ENCODE measurements at places on chromosomes 1 and 21. TPM values are rescaled to one million over a fixed set of nuclear protein-coding genes. Genes with fewer than 3 reads are reported as not detected.

DNA sequence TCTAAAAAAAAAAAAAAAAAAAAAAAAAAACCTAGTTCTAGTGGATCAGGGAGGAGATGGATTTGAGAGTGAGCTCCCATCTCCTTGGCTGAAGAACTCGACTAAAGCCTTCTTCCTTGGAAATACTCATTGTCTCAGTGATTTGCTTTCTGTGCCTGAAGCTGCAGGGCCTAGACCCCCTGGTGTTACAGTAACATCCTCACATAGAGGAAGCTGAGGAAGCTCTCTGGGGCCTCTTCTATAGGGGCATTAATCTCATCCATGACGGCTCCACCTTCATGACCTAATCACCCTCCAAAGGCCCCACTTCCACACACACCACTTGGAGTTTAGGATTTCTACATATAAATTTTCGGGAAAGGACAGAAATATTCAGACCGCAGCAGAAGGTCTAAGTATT is 95.9 kb upstream of the ETS2 start:
- no peak for DNase-seq

DNA sequence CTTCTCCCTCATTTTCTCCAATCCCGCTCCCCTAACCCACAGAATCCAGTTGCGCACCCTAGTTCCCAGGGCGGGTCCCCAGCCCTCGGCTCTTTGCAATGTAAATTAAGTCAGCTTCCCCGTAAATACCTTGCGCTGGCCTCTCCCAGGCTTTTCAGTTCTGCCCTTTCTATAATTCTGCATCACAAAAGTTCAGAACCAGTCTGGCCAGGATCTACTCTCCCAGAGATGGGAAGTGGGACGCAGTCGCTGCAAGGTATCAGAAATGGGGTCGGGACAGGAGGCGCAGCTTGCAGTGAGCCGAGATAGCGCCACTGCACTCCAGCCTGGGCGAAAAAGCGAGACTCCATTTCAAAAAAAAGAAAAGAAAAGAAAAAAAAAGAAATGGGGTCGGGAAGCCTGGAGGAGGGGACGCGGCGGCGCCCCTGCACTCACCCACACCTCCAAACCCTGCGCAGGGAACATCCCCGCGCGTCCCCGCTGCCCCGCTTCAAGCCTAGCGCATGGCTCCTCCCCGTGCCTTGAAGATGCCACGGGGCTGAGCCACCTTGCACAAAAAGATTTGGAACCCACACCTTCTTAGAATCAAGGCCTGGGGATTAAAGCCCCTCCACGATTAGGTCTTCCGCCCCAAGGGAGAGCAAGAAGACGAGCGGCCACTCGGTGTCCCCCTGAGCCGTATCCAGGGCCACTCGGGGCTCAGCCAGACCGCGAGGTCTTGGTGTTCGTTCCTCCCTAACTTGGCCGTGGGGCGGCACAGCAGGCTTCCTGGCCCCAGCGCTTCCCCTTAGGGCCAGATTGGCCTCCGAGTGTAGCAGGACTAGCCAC is 27.2 kb upstream of the ITLN2 start:
- no peak for DNase-seq

GRCh38 chr1:7192453-7192852 is 407.2 kb downstream of the CAMTA1 start:
- no peak for DNase-seq

GRCh38 chr1:229643996-229644745 is 18.1 kb downstream of the URB2 start:
- DNase-seq: no peak

Gene ARHGEF16
- total RNA-seq: not detected

DNA sequence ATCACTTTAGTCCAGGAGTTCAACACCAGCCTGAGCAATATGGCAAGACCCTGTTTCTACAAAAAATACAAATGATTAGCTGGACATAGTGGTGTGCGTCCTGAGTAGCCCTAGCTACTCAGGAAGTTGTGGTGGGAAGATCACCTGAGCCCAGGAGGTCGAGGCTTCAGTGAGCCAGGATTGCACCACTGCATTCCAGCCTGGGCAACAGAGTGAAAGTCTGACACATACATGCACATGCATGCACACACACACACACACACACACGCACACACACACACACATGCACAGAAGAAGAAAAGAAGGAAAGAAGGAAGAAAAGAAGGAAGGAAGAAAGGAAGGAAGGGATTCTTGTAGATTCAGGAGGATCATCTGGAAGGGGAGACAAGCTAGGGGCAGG is 104.4 kb upstream of the USP25 start:
- no peak for DNase-seq

GRCh38 chr1:118396829-118397495 is 211.9 kb upstream of the SPAG17 start:
- no peak for DNase-seq

DNA sequence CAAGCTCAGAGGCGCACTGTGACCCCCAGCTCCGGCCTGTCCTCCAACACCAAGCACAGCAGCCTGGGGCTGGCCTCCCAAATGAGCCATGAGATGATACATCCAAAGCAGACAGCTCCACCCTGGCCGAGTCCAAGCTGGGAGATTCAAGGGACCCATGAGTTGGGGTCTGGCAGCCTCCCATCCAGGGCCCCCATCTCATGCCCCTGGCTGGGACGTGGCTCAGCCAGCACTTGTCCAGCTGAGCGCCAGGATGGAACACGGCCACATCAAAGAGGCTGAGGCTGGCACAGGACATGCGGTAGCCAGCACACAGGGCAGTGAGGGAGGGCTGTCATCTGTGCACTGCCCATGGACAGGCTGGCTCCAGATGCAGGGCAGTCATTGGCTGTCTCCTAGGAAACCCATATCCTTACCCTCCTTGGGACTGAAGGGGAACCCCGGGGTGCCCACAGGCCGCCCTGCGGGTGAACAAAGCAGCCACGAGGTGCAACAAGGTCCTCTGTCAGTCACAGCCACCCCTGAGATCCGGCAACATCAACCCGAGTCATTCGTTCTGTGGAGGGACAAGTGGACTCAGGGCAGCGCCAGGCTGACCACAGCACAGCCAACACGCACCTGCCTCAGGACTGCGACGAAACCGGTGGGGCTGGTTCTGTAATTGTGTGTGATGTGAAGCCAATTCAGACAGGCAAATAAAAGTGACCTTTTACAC is 29.1 kb downstream of the SLC19A1 start:
- DNase-seq: no peak

Gene SLC66A1
- total RNA-seq: 12.1 TPM

DNA sequence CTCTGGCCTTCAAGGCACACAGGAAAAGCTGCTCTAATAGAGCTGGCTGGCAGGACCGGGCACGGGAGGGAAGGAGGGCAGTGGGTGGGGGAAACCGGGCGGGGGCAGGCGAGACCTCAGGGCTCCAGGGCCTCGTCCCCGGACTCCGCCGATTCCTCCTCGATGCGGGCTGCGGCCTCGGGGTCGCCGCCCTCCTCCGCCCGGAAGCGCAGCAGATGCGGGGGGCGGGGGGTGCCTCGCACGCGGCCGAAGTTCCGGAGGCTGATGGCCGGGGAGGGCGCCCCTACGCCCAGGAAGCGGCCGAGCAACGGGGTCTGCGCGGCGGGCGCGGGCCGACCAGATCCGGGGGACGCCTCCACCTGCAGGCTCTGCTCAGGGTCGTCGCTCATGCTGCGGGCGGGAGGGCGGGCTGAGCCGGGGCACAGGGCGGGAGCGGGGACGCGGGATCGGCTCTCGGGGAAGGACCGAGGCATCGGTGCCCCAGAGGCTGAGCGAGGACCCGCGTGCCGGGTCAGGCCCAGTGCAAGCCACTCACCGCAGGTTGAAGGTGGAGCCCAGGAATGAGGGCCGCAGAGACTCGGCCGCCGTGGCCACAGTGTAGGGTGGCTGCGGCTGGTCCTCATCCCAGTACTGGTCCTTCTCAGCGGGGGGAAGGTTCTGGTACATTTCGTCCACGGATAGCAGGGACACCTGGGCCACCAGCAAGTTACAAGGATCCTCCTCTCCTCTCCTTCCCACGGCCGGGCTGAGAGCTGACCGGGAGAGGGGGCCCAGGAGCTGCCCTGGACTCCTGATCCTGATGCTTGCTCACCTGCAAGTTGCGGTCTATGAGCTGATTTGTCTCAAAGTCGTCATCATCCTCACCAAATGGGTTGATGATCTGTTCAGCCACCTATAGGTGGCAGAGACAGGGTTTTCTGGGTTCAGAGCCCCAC is 3.6 kb downstream of the BEST4 start:
- no peak for DNase-seq

Gene DPH5
- 40.0 TPM for total RNA-seq

Measured in activated T-helper 2 cell treated with anti-CD3 and anti-CD28 coated beads, Interferon-gamma antibody, Interleukin-2, Interleukin-4, amounts not matched to agents 10 μg/mL and 5 μg/mL and 100 μg/mL, durations not matched to agents 14 hours and 24 hours and 36 hours (primary cell).